Heart right ventricle (tissue), 16 donors: ENCODE measurements at places on chromosomes 12 and 14. TPM values are rescaled to one million over a fixed set of nuclear protein-coding genes. Genes with fewer than 3 reads are reported as not detected.

The CRACR2A gene
- total RNA-seq: 6.0 TPM

The LRP1-AS gene
- total RNA-seq: not detected

The PKP2 gene
- 397 TPM for total RNA-seq

The PLCZ1 gene
- not detected for total RNA-seq

The HCAR2 gene
- not detected for total RNA-seq

The SLC25A47 gene
- total RNA-seq: not detected

The LRTM2 gene
- not detected for total RNA-seq

The RARG gene
- 14.9 TPM for total RNA-seq
